ENCODE measurements at places on chromosomes 1 and 21.

DNA sequence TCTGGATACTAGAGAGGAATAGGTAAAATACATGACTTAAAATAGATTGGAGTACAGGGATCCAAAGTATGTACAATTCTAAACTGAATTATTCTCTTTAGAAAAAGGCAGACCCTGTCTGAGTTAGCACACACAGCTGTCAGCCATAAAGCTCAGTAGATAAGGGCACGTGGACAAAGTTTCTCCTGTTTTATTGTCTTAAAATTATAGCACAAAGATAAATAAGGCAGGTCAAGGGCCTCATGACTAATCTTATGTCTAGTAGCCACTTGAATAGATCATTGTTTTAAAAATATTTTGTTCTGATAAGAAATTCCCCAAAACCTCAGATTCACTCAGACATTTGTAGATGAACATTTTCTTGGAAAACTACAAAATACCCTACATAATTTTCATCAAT is 205.2 kb downstream of the ZP4 start:
- no peak for DNase-seq

- DNase-seq: no peak
Observed at GRCh38 chr1:197786280-197786679, 11.0 kb upstream of the DENND1B start.

- DNase-seq: no peak
Observed at GRCh38 chr1:215407575-215407974, 159.5 kb upstream of the KCTD3 start.

- no peak for DNase-seq
Observed at GRCh38 chr1:221716713-221717484, 25.0 kb downstream of the DUSP10 start.

GRCh38 chr1:233367057-233367803 is 39.7 kb downstream of the MAP3K21 start:
- no peak for DNase-seq

DNA sequence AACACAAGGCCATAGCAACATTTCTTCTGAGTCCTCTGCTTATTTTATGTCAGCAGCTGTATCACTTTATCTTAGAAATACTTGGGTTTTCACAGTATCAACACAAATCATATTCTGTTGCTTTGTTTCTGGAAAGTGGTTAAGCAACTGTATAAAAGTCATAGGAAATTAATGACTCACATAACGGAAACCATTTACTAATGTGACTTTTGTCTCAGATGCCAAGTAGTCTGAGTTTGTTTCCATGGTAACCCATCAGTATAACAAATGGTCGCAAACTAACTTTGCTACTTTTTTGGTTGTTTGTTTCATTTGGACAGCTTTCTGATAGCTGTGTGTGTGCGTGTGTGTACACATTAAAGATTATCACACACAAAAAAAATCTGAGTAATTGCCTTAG is 31.1 kb downstream of the EEIG2 start:
- DNase-seq: no peak

DNA sequence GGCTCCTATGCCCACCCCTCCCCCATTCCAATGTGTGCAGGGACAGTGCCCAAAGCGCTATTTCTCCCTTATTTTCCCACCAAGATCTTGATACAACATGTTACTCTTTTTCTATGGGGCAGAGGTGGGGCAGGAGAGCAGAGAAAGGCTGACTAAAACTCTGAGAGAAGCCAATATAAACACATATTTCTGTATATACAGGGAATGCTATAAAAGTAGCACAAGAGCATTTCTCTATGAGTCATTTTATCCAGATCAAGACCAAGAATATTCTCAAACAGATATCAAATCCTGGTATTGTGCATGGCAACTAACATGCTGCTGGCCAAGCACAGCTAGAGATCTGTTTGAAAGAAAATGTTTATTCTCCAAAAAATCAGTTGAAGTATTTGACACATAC is 7.3 kb downstream of the WDR26 start:
- no peak for DNase-seq

- DNase-seq: no peak
Observed at GRCh38 chr1:45617618-45618017, 6.2 kb downstream of the CCDC17 start.

GRCh38 chr1:154469844-154470560 is 32.0 kb upstream of the TDRD10 start:
- DNase-seq: no peak

- DNase-seq: no peak
Observed at GRCh38 chr1:20729155-20729931, 3.2 kb downstream of the SH2D5 start.

Measured in globus pallidus (tissue), 1 donor.